ENCODE measurements at places on chromosomes 1 and 21. TPM values are rescaled to one million over a fixed set of nuclear protein-coding genes. Genes with fewer than 3 reads are reported as not detected.

Gene PDC
- not detected for total RNA-seq

Gene DIRAS3
- 18.4 TPM for total RNA-seq

Gene MIXL1
- not detected for total RNA-seq

Gene ZMYND12
- total RNA-seq, result 4.5 TPM

Gene PLA2G2C
- total RNA-seq, result not detected

GRCh38 chr1:178284058-178284457 is 190.2 kb downstream of the RASAL2 start:
- H3K27me3 ChIP-seq, result no peaks in the 10 kb centered on the region
- H3K27ac ChIP-seq, result no peak overlapping the region
- DNase-seq, result no peak
- H3K4me3 ChIP-seq, result no peak overlapping the region
- H3K36me3 ChIP-seq, result no peaks in the 10 kb centered on the region

DNA sequence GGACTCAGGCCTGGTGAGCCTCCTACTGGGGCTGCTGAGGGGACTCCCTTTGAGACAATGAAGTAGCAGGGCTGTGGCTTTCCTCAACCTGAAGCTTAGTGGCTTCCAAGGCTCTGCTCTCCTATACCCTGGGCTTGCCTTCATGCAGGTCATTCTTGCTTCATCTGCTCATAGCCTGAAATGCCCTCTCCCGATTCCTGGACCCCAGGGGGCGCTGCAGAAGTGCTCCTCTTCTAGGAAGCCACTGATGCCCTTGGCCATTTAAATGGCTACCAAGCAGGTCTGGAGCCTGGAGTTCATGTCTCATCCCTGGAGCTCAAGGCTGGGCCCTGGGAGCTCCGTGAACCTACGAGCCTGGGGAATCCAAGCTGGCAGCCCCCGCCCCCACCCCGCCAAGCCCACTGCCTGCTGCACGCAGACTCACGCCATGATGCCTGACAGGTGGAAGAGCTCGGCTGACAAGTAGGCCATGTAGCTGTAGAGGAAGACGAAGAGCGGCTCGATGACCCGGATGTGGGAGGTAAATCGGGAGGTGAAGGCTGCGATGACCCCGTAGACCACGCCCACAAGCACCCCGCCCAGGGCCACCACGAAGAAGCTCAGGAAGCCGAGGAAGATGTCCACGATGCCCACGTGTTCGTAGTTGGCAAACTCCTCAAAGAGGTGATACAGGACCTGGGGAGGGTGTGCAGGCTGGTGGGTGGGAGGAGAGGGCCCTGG is 45.7 kb downstream of the SLC9A1 start:
- H3K27ac ChIP-seq, result no peak overlapping the region
- H3K36me3 ChIP-seq, result peaks cover 6% of the 10 kb centered on the region
- H3K27me3 ChIP-seq, result no peaks in the 10 kb centered on the region

- no peaks in the 10 kb centered on the region for H3K36me3 ChIP-seq
- H3K27me3 ChIP-seq, result no peaks in the 10 kb centered on the region
- no peak for DNase-seq
- H3K4me1 ChIP-seq, result peaks cover 9% of the 10 kb centered on the region
- H3K4me3 ChIP-seq, result no peak overlapping the region
- H3K27ac ChIP-seq, result no peak overlapping the region
These were observed 185.8 kb downstream of the NRIP1 start for GRCh38 chr21:14878971-14879370.

- peak overlapping the region; percentile 95 for H3K27ac ChIP-seq
- H3K4me1 ChIP-seq, result peaks cover 6% of the 10 kb centered on the region
- no peaks in the 10 kb centered on the region for H3K27me3 ChIP-seq
- H3K4me3 ChIP-seq, result peak overlapping the region; percentile 68
- peaks cover 3% of the 10 kb centered on the region for H3K36me3 ChIP-seq
- peak; percentile 67 for DNase-seq
These were observed 1.3 kb upstream of the SLC16A1 start for GRCh38 chr1:112957133-112957812.

DNA sequence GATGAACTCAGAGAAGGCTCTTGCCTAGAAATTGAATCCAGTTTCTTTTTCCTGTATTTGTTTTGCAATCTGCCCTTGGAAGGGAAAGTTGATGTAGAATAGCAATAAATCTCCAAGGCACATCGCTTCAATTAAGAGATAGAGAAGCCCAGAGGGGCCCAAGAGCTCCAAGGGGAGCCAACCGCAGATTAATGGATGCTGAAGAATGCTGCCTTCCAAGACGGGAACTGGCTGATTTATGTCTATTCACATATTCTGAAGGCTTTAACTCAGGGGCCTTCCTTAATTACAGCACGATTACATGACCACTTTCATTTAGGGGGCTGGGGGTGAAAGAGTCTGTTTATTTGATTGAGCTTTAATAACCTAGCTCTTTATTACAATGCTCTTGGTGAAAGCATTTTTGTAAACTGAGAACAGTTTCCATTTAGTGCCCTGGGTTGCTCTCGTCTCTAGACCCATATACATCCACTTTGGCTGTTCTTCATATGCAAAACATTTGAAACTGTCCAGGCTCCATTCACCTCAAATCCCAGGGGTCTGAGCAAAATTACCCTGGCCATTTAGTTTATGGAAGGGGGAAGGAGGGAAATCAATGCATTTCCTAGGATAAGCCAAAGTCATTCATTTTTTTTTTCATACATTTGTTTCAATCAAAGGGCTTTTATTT is 87.4 kb upstream of the CLDN14 start:
- H3K27ac ChIP-seq, result no peak overlapping the region
- no peaks in the 10 kb centered on the region for H3K4me1 ChIP-seq
- peaks cover 13% of the 10 kb centered on the region for H3K27me3 ChIP-seq
- H3K36me3 ChIP-seq, result no peaks in the 10 kb centered on the region
- H3K4me3 ChIP-seq, result no peak overlapping the region

DNA sequence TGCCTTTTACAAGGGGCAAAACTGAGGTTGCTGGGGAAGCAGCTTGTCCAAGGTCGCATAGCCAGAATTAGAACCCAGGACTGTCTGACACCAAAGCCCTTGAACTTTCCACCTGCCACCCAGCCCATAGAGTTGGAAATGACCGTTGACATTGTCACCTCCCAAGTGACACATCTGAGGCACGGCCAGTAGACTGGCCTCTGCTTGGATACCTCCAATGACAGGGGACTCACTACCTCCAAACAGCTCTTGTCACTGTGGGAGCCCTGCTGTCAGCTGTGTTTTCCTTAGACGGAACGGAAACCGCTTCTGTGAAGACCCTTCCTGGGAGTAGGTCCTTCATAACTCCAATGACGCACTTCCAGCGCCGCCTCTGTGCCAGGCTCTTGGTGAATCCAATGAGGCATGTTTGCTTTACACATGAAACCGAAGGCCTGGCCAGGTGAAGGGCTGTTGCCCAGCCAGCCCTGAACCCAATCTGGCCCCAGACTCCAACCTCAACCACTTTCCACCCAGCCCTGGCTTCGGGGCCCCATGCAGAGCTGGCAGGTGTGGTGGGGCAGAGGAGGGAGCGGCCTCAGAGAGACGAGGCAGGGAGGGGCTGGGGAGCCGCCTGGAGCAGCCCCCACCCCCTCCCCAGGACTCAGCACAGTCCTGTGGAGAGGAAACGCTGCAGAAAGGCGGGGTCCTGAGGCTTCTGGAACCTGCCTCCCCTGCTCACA is 109.2 kb upstream of the IFFO2 start:
- H3K27me3 ChIP-seq, result no peaks in the 10 kb centered on the region
- H3K4me1 ChIP-seq, result no peaks in the 10 kb centered on the region
- DNase-seq, result no peak
- H3K36me3 ChIP-seq, result no peaks in the 10 kb centered on the region
- H3K4me3 ChIP-seq, result no peak overlapping the region

DNA sequence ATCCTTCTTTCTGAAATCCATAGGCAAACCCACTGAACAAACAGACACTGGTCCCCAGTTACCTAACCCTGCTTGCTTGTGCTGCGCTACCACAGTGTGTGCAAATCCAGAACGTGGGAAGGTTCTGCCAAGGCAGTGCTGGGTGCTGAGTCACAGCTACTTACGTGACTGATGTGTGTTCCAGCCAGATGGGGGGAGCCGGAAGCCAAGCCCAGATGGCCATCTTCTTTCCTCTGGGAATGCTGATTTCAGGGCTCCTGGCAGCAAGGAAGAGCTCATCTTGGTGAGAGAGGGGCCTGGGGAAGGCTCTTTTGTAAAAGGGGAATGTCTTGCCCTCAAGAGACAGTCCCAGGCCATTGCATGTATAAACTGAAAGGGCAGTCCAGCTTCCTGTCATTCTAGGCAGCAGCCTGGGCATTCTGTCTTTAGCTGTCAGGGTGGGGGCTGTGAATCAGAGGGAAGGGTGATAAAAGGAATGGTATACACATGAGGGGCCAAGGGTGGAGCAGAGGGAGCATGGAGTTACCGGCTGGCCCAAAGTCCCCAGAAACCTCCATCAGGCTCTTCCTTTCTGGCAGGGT is 54.1 kb downstream of the CD46 start:
- no peaks in the 10 kb centered on the region for H3K36me3 ChIP-seq
- no peak overlapping the region for H3K4me3 ChIP-seq
- peak overlapping the region; percentile 73 for H3K27ac ChIP-seq
- H3K27me3 ChIP-seq, result no peaks in the 10 kb centered on the region
- H3K4me1 ChIP-seq, result peaks cover 64% of the 10 kb centered on the region

DNA sequence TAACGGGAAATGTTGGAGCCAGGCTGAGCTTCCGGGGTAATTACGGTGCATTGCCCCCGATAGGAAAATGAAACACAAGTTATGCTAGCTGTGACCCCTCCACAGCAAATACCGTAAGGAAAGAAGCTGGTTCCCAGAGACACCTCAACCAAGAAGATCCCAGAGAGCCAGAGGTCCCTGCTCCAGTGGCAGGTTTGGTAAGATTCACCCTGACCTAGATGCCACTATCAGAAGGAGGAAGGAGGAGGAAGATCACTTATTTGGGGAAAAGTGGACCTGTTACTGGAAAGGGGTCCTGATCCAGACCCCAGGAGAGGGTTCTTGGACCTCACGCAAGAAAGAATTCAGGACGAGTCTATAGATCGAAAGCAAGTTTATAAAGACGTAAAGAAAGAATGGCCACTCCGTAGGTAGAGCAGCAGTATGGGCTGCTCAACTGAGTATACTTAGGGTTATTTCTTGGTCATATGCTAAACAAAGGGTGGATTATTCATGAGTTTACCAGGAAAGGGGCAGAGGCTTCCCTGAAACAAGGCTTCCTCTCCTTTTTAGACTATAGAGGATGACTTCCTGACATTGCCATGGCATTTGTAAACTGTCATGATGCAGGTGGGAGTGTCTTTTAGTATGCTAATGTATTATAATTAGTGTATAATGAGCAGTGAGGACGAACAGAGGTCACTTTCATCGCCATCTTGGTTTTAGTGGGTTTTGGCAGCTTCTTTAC is 7.5 kb upstream of the CAPN9 start:
- H3K4me3 ChIP-seq, result no peak overlapping the region
- H3K36me3 ChIP-seq, result no peaks in the 10 kb centered on the region
- H3K27me3 ChIP-seq, result no peaks in the 10 kb centered on the region
- DNase-seq, result no peak
- H3K4me1 ChIP-seq, result no peaks in the 10 kb centered on the region

DNA sequence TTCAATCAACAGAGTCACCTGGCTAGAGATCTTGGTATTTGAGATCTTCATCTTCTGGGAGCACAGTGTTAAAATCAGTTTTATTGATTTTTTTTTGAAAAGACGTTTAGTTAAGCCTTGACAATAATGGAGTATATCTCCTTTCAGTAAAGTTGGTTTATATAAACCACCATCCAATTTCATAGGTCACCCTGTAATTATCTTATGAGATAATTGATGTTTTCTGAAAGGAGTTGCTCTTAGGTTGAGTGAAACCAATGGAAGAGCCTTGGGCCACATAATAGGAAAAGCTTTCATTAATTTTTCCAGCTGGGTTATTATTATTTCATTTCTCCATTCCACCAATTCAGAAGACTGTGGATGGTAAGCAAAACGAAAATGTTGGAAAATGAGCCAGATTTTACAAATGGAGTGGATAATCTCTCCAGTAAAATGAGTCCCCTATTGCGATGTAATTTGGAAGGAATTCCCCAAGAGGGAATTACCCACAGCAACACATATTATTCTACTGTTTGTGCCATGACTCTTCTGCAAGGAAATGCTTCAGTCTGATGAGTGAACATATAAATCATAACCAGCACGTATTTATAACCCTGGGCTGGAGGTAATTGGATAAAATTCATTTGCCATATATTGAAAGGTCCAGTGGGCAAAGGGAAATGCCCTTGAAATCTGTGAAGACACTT is 46.2 kb upstream of the TINAGL1 start:
- no peaks in the 10 kb centered on the region for H3K36me3 ChIP-seq
- no peaks in the 10 kb centered on the region for H3K27me3 ChIP-seq
- DNase-seq, result no peak
- H3K27ac ChIP-seq, result no peak overlapping the region
- no peaks in the 10 kb centered on the region for H3K4me1 ChIP-seq

- no peaks in the 10 kb centered on the region for H3K4me1 ChIP-seq
- no peaks in the 10 kb centered on the region for H3K27me3 ChIP-seq
- H3K36me3 ChIP-seq, result no peaks in the 10 kb centered on the region
- H3K4me3 ChIP-seq, result no peak within 1 kb of the TSS
These were observed at the start of gene CD53 for GRCh38 chr1:110872745-110873720. TSS of gene CD53 (plus strand) at chr1:110873148. CDS start at chr1:110891409, 18,261 bp downstream.

DNA sequence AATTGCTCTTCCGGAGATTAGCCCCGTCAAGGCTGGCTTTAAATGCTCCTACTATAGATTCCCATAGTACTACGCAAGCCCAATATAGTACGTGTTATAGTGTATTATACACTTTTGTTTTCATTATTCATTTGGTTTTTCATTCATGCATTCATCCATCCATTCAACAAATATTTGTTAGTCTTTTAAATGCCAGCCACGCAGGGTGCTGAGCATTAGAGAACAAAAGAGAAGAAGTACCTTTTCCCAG is 513 bp upstream of the RAB3GAP2 start:
- H3K27me3 ChIP-seq, result no peaks in the 10 kb centered on the region
- H3K36me3 ChIP-seq, result no peaks in the 10 kb centered on the region
- peak overlapping the region; percentile 20 for H3K4me3 ChIP-seq

DNA sequence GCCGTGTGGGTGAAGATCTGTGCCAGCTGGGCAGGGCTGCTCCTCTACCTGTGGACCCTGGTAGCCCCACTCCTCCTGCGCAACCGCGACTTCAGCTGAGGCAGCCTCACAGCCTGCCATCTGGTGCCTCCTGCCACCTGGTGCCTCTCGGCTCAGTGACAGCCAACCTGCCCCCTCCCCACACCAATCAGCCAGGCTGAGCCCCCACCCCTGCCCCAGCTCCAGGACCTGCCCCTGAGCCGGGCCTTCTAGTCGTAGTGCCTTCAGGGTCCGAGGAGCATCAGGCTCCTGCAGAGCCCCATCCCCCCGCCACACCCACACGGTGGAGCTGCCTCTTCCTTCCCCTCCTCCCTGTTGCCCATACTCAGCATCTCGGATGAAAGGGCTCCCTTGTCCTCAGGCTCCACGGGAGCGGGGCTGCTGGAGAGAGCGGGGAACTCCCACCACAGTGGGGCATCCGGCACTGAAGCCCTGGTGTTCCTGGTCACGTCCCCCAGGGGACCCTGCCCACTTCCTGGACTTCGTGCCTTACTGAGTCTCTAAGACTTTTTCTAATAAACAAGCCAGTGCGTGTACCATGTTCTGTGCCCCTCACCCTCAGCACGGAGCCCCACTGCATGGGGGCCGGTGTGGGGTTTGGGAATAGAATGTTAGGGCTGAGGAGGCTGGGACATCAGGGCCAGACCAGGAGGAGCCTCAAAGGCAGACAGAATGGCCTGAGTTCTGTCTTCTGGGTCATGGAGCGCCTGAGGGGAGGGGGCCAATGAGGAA is 21.3 kb downstream of the SERINC2 start:
- DNase-seq, result no peak
- no peak overlapping the region for H3K27ac ChIP-seq
- H3K4me1 ChIP-seq, result no peaks in the 10 kb centered on the region
- no peaks in the 10 kb centered on the region for H3K36me3 ChIP-seq

GRCh38 chr1:188641566-188642211 is 1812.9 kb downstream of the PLA2G4A start:
- no peak for DNase-seq
- no peaks in the 10 kb centered on the region for H3K27me3 ChIP-seq
- no peaks in the 10 kb centered on the region for H3K4me1 ChIP-seq
- H3K4me3 ChIP-seq, result no peak overlapping the region

GRCh38 chr1:223231011-223231572 is 88.0 kb upstream of the TLR5 start:
- H3K27me3 ChIP-seq, result no peaks in the 10 kb centered on the region
- no peaks in the 10 kb centered on the region for H3K36me3 ChIP-seq
